ENCODE measurements at places on chromosomes 6 and 20.
A peak's percentile ranks its signal among the peaks of the same experiment; 100 is the strongest.

DNA sequence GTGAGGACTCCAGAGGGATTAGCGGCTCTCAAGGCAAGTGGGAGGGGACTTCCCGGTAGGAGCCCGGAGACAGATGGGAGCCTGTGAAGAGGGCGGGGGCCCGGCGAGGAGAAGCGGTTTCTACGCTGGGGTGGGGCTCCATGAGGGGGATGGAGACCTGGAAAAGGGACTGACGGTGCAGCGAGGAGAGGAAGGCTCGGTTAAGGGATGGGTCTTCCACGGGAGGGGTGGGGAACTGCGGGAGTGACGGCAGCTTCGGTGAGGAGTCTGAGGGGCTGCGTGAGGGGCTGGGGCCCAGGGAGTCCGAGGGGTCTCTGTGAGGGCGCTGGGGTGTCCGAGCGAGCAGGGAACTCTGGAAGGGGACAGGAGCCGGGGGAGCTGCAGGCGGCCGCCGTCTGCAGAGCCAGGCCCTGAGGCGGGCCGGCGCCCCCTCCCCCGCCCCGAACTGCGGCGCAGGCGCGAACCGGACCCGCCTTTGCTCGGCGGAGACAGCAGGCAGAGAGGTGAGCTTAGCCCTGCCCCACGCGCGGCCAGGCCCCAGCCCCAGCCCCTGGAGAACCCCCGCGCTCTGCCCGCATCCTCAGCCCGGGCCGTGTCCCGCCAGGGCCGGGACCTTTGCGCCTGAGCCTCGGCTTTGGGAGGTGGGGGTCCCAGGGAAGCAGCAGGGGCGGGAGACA is at the start of gene NRSN2:
Gene NRSN2, plus strand, starts transcription at position 472 of the 677 bp plus-strand sequence. CDS start 2,533 bp downstream, outside the sequence.
- DNase-seq = peak; percentile 78

GRCh38 chr20:36315545-36316351 is 9.6 kb downstream of the DLGAP4 start:
- DNase-seq = no peak

GRCh38 chr6:16450821-16451220 is 212.4 kb downstream of the GMPR start:
- DNase-seq = no peak

DNA sequence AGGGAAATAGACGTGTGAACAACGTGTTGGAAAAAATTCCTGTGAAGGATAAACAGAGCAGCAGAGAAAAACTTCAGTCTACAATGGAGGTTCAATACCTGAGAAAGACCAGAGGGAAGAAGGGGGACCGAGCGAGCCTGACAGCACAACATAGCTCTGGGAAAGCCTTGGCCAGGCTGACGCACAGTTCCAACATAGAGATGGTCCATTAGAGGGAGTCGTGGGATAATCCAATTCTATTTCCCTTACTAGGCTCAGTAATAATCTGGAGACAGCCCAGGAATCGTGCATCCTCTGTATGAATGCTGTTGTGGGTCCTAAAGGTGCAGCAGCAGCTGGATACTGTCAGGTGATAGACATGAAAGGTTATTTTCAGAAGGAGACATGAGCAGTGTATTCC is 370.8 kb upstream of the BTBD3 start:
- no peak for DNase-seq

GRCh38 chr20:15278041-15278440 is 940.6 kb upstream of the FLRT3 start:
- no peak for DNase-seq

GRCh38 chr6:68654134-68654533 is 19.1 kb downstream of the ADGRB3 start:
- no peak for DNase-seq

DNA sequence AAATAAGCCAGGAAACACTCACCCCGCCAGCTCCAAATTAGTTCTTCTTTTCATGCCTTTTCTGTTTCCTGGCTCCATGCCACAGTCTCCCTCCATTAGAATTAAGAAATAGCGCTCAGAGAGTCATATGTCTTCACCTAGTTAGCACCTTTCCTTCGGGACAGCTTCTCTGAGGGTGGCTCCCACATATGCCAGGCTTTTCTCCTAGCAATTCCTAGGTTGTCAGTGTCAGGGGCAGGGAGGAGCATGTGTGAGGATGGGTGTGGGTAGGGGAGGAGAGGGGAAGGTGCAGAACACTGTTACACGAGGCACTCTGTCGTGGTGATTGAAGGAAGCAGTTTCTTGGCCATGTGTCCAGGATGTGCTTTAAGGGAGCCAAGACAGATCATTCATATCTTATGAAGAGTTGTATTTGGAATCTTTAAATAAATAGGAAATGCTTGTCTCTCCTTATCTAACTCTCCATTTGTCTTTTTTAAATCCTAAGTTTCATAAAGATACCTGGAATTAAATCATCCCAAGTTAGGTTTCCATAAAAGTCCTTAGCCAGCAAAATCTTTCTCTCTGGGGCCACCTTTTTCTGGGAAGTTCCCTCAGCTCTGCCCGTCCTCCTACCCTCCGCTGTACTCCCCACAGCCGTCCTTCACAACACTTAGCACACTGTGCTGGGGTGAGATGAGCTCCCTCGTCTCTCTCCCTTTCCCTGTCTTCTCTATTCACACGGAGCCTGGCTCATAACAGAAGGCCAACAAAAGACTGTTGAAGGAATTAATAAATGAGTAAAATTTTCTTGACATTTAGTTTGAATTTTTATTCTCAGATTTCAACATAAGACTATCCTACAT is 361.0 kb downstream of the CD83 start:
- DNase-seq = no peak
